ENCODE measurements at places on chromosomes 13 and 19. TPM values are rescaled to one million over a fixed set of nuclear protein-coding genes. Genes with fewer than 3 reads are reported as not detected.

- no peak overlapping the region for H3K27ac ChIP-seq
- DNase-seq: peak; percentile 65
- no peaks in the 10 kb centered on the region for H3K27me3 ChIP-seq
- no peaks in the 10 kb centered on the region for H3K4me1 ChIP-seq
- H3K4me3 ChIP-seq: no peak overlapping the region
- no peaks in the 10 kb centered on the region for H3K36me3 ChIP-seq
These were observed 9.4 kb downstream of the FLT1 start for GRCh38 chr13:28485551-28485950.

DNA sequence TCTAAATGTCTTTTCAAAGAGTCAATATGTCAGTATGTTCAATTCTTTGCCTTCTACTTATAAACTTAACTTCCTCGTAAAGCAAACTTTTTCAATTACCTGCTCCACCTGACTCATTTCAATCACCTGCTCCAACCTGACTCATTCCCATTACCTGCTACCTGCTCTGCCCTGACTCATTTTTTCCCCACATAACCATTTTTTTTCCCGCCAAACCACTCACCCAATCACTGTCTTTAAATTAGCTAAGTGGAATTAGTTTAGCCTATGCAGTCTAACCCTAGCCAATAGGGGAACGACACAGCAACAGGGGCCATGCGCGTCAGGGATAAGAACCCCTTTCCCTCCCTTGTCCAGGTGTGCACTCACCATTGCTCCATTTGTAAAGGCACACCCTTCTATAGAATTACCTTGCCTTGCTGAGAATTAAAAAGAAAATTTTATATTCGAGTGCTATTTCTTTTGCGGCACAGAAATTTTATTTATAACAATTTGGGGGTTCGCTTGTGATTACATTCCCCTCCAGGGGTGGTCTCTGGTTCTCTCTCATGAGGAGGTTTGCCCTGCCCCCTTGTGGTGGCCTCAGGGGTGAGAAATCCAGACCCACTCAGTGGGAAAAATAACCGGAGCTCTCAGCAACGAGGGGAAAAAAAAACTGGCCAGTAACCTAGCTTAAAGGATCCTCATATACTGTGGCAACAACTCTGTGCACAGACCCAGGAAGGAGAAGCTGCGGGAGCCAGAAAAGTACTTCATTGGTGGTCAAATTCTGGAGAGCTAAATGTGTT, 193.1 kb downstream of the ZNF486 start:
- no peaks in the 10 kb centered on the region for H3K27me3 ChIP-seq
- peaks cover 1% of the 10 kb centered on the region for H3K4me1 ChIP-seq

GRCh38 chr19:28710278-28710677, 502.7 kb downstream of the UQCRFS1 start:
- H3K4me1 ChIP-seq: no peaks in the 10 kb centered on the region
- no peak overlapping the region for H3K27ac ChIP-seq
- no peak for DNase-seq
- no peaks in the 10 kb centered on the region for H3K36me3 ChIP-seq
- H3K4me3 ChIP-seq: no peak overlapping the region

DNA sequence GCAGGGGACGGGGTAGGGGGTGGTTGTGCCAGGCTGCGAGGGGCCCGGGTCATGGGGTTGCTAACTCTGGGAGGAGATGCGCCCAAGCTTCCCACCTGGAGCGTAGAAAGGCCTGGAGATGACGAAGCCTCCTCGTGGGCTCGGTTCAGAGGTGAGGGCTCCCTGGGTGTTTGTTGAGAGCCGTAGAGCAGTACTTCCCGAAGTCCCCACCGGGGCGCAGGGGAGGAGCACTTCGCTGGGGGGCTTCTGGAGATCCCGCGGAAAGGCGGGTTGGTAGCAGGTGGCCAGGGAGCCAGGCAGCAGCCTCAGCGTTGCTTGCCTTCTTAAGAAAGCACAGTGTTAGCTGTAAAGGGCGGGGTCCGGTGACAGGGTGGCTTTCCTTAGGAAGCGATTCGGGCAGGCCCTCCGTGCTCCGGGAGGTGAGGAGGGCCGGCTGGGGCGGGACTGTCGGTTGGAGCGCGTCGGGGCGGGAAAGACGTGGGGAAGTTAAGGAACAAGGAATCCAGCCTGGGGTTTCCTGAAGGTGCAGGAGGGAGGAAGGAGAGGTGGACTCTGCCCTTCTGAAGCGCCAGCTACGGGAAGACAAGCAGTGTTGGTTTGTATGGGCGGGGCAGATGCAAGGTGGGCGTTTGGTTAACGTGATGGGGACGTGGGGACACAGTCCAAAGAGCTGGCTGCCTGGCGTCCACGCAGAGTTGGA, 3.3 kb downstream of the VSTM2B start:
- DNase-seq: peak; percentile 71
- no peak overlapping the region for H3K27ac ChIP-seq
- no peaks in the 10 kb centered on the region for H3K4me1 ChIP-seq
- peaks cover 84% of the 10 kb centered on the region for H3K27me3 ChIP-seq

DNA sequence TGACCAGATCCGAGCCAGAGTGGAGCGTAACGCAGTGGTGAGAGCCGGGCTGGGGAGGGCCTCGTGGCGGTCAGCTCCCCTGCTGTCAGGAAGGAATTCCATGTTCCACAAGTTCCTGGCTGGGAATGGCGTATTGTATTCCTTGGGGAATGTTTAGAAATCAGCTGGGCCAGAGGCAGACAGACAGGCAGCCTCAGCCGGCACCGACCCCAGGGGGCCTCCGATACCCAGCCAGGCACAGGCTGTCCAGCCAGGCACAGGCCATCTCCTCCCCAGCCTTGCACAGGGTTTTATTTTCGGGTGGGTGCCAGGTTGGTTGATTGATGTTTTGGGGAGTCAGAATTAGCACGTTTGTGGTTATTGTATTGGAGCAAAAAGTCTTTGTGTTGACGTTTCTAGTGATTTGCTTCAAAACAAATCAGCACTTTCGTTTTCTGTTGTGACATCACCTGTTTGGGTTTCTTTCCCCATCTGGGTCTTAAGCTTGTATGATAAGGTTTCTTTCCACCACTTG, 126.6 kb upstream of the MCF2L start:
- H3K27ac ChIP-seq: peak overlapping the region; percentile 1
- H3K27me3 ChIP-seq: no peaks in the 10 kb centered on the region
- H3K36me3 ChIP-seq: peaks cover 64% of the 10 kb centered on the region

- DNase-seq: no peak
- no peaks in the 10 kb centered on the region for H3K27me3 ChIP-seq
- H3K4me1 ChIP-seq: peaks cover 20% of the 10 kb centered on the region
- H3K4me3 ChIP-seq: peak overlapping the region; percentile 69
- peak overlapping the region; percentile 83 for H3K27ac ChIP-seq
- peaks cover 42% of the 10 kb centered on the region for H3K36me3 ChIP-seq
These were observed 15.6 kb downstream of the CCDC97 start for GRCh38 chr19:41325640-41325946.

- peaks cover 6% of the 10 kb centered on the region for H3K36me3 ChIP-seq
- H3K27ac ChIP-seq: peak overlapping the region; percentile 39
- peaks cover 3% of the 10 kb centered on the region for H3K4me1 ChIP-seq
These were observed 2.8 kb downstream of the ZFP36 start for GRCh38 chr19:39409208-39410016.

The DHPS gene
- total RNA-seq: 76.1 TPM

The CHAF1A gene
- total RNA-seq: 70.7 TPM
